ENCODE measurements at places on chromosomes 1 and 21.

DNA sequence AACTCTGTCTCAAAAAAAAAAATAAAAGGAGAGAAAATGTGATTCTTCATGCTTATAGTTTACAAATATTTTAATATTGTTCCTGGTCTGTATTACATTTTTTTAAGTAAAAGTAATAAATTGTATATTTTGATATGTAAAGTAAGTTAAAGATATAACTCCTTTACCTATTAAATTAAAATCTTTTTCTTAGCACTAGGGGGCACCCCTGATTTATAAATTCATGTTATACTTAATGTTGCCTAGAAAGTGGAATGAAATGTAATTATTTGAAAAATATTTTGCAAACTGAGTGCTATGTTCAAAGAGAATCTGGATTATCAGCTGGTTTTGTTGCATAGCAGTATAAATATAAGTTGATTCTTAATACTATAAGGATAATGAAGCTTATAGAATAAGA is 49.2 kb downstream of the RALGPS2 start:
- peak; percentile 34 for DNase-seq

DNA sequence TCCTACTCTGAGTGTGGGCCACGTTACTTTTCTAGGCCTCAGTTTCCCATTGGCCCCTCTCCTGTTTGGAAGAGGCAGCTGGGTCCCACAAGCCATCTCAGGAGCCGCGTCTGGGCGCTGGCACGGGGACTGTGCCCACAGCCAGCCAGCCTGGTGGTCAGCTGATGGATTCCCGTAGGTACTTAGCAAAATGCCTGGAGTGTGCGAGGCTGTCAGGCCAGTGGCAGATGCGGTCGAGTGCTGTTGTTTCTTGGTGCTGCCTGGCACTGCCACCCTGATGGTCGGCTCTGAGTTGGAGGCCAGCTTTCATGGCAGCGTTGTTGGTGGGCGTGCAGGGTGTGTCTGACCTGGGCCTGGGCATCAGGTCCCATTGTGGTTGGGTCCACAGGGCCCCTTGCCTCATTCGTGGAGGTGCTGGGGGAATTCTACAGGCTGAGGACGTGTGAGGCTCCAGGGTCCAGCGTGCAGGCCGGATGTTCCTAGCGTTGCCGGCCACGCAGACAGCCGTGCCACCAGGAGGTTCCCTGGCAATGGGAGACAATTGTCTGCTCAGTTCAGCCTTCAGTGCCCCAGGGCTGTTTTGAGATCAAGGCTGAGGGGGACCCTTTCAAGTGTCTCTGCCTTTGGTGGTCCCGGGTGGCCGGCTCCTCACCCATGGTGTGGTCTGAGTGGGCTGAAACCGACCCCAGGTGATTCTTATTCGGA is 20.9 kb downstream of the SKI start:
- no peak for DNase-seq

- peak; percentile 69 for DNase-seq
Measured at GRCh38 chr21:44932408-44933181, 7.2 kb upstream of the SLX9 start.

- DNase-seq, result no peak
Measured at GRCh38 chr1:57423135-57423655, 665 bp downstream of the DAB1 start.

DNA sequence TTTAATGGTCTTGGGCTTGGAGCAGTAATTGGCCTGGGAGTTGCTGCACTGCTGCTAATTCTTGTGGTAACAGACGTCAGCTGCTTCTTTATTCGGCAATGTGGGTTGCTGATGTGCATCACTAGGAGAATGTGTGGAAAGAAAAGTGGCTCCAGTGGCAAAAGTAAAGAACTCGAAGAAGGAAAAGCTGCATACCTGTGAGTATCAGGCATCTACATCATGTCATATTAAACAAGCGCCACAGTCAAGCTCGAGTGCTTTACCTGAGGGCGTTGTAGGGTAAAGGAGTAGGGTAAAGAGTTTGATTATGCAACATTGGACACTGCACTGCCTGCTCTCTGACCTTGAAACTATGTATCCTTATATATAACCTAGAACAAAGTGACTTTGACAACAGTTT is 510.6 kb downstream of the NCAM2 start:
- DNase-seq, result no peak

Measured in CD4-positive, alpha-beta T cell treated with Interleukin-4 for 1 hour (primary cell).